Activated CD4-positive, alpha-beta T cell treated with anti-CD3 and anti-CD28 coated beads, Interleukin-2, Interleukin-6, amounts not matched to agents 100 ng/mL and 50 ng/mL, durations not matched to agents 16 hours and 8 hours (primary cell): ENCODE measurements at places on chromosomes 7 and 10.

GRCh38 chr10:69172241-69172982 lies 7.6 kb upstream of the SUPV3L1 start:
- DNase-seq = no peak

DNA sequence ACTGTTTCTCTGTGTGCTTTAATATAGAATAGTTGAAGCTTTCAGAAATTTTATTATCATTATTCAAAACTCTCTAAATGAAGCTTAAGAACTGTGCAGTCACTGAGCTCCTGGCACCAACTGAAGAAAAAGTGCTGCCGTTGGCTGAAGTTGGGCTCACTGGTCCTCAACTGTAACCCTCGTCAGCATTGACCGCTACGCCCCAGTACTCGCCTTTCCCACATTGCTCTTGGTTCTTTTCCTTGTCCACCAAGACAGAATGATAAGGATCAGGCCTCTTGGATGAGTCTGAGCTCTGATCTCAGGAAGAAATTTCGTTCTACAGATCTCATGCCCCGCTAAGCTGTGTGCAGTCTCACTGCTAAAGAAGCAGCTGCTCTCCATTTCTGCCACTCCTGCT lies 7.9 kb upstream of the TAF3 start:
- DNase-seq = no peak

GRCh38 chr7:152969335-152969734 lies 209.8 kb downstream of the ACTR3B start:
- DNase-seq = no peak

- peak; percentile 93 for DNase-seq
Measured at GRCh38 chr10:69237528-69238159, 17.5 kb downstream of the HKDC1 start.

- DNase-seq = no peak
Measured at GRCh38 chr7:44621034-44621749, 14.8 kb downstream of the OGDH start.

DNA sequence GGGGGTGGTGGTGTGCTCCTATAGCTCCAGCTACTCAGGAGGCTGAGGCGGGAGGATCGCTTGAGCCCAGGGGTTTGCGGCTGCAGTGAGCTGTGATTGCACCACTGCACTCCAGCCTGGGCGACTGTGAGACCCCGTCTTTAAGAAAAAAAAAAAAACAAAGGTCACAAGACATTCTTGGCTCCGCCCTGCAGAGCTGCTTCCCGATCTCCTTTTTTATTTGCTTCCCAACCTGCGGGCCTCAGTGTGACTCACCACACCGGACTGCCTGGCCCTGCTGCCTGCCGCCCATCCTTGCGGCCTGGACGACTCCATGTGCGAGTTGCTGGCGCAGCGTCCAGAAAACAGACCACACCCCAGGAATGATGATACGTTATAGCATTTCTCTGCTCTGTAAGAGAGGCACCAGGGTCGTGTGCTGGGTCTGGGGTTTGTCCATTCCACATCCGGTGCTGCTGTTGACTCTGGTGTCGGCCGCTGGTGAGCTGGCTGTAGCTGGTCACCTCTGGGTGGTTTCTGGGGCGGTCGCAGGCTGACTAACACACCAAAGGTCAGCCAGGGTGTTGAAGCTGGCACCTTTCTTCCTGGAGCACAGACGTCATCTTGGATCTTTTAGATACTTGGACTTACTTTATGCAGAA lies 123.6 kb downstream of the TCF7L2 start:
- DNase-seq = no peak

DNA sequence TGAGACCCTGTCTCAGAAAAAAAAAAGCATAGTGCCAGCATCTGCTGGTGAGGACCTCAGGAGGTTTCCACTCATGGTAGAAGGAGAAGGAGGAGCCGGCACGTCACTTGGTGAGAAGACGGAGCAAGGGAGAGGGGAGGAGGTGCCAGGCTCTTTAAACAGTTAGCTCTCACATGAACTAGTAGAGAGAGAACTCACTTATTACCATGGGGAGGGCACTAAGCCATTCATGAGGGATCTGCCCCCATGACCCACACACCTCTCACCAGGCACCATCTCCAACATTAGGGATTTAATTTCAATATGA lies 62.9 kb upstream of the VKORC1L1 start:
- DNase-seq = no peak

DNA sequence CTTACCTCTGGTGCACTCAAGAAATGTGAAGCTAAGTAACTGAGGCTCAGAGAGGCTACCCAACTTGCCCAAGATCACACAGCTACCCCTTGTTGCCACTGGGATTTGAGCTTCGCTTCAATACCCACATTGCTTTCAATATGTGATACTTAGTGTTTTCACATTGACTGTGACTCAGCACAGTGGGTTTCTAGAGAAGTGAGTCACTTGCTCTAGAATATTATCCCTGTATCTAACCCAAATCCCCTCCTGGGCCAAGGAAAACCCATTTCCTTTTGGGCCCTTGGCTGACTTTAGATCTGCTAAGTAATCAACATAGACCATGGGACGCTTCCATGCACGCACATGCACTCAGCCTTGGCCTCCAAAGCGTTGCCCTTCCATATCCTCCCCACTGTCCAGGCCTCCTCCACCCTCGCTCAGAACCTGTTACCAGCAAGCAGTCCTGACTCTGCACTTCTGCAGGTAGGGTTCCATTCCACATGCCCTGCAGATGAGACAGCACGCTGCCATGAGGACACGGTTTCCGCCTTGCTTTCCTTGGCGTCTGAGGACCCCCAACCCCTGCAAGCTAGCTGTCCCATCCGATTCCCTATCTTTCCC lies 87.7 kb upstream of the CHST15 start:
- DNase-seq = peak; percentile 46

DNA sequence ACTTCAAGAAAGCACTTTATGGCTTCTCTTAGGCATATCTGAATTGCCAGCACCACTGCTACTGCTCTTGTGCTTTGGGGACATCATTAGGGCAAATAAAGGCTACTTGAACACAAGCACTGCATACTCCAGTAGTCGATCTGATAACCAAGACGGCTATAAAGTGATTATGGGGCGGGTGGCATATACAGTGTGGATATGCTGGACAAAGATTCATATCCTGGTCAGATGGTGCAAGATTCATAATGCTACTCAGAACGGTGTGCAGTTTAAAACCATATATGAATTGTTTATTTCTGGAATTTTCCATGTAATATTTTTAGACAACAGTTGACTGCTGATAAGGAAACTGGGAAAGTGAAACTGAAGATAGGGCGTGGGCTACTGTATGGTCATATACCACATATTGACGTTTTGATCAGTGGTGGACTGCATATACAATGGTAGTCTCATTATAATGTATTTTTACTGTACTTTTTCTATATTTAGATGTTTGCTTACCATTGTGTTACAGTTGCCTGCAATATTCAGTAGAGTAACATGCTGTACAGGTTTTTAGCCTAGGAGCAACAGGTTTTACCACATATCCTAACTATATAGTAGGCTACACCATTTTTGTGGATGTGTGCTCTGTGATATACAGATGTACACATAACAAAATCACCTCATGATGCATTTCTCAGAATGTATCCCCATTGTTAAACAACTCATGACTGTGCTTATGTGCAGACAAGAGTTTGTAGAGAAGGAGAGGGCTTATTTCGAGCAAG lies 15.2 kb downstream of the ANLN start:
- no peak for DNase-seq

- no peak for DNase-seq
Measured at GRCh38 chr7:115749924-115750323, 280.6 kb downstream of the TFEC start.

- peak; percentile 90 for DNase-seq
Measured at GRCh38 chr10:50431791-50432190, 180.5 kb upstream of the ASAH2 start.

DNA sequence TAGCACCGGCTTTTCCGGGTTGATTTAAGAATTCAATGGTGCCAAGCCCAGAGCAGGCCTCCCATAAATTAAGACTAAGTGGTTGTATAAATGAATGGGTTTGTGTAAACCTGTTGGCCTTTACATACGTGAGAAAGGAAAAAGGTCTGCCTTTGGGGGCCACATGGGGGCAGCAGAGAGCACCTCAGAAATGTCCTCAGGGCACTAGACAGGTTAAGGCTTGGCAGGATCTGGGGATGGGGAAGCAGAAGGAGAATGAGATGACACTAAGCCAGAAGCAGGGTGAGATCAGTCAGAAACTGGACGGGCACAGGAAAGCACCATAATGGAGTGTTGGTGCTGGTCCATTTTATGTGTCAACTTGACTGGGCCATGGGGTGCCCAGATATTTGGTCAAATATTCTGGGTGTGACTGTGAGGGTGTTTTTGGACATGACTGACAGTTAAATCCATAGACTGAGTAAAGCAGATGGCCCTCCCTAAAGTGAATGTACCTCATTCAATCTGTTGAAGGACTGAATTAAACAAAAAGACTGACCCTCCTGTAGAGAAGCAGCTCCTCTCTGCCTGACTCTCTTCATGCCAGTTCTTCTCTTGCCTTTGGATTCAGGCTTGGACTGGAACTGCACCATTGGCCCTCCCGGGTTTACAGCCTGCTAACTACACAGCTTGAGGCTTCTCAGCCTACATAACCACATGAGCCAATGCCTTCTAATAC lies 58.9 kb downstream of the FRMPD2 start:
- peak; percentile 62 for DNase-seq

DNA sequence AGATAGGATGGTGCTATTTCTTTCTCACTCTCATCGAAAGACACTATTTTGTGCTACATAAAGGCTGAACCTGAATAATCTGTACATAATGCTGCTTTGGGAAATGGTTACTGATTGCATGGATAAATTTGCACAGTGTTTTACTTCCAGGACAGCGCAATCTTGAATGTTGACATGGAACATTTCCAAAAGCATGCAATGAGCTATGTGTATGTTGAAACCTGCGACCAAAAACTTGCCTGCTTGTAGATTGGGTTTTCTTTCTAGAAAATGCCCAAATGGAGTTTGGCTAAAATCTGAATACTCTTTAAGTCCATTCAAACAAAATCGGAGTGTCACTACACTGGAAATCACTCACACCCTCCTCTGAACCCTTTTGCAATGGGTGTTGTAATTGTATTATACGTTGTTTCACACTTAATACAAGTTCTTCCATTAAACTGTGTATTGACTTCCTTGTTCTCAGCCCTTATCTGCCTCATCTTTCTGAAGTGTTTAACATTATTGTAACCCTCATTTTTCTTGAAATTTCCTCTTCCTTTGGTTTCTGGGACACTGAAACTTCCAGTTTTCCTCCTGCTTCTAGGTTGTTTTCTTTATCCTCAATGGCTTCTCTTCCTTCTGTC lies 73.7 kb upstream of the CAPZA2 start:
- no peak for DNase-seq

- no peak for DNase-seq
Measured at GRCh38 chr10:43598446-43598845, 7.8 kb upstream of the ZNF485 start.

- DNase-seq = no peak
Measured at GRCh38 chr7:80411621-80412020, 100.2 kb downstream of the GNAT3 start.

GRCh38 chr7:71558806-71559613 lies 427.1 kb downstream of the GALNT17 start:
- no peak for DNase-seq

DNA sequence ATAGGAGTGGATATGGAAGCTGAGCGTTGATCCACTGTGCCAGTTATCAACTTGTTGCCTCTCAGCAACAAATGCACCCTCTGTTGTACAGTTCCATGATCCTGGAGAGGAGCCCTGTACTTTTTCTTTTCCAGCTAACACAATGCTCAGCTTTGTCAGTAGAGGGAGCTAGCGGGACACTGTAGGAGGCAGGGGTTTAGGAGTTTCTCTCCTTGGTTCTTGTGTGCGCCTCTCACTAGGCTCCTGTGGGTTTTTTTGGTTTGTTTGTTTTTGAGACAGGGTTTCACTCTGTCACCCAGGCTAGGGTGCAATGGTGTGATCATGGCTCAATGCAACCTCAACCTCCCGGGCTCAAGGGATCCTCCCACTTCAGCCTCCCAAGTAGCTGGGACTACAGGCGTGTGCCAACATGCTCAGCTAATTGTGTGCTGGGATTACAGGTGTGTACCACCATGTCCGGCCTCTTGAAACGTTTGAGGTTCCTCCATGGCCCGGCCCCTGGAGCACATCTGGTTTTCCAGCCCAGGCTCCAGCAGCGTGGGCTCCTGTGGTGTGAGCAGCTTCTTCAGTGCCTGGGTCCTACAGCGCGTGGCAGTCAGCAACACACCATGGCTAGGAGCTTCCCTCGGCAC lies 12.0 kb upstream of the MARVELD1 start:
- DNase-seq = peak; percentile 80

DNA sequence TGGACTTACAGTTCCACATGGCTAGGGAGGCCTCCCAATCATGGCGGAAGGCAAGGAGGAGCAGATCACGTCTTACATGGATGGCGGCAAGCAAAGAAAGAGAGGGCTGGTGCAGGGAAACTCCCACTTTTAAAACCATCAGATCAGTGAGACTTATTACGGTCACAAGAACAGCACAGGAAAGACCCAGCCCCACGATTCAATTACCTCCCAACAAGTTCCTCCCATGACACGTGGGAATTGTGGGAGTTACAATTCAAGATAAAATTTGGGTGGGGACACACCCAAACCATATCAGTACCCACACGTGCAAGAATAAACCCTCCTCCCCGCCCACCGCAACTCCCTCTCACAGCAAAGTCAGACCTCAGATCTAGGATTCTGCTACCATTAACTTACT lies 4.5 kb upstream of the AIFM2 start:
- DNase-seq = no peak

- no peak for DNase-seq
Measured at GRCh38 chr10:33965795-33966581, 631.5 kb upstream of the NRP1 start.

DNA sequence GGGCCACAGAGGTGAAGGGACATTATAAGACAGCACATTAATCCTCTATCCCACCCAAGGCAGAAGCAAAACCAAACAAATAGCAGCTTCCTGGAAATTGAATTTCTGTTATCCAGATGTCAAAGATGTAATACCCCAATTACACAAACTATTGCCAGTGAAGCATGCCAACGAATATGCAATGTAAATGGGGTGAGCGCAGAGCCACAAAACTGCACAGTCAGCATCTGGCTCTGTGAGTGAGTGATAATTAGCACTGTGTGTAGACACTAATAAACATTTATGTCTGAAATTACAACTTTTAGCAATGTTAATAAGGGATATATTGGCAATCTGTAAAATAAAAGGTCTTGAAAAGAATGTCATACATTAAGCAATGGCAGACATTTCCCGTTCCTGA lies 3.2 kb downstream of the BEND7 start:
- DNase-seq = no peak

DNA sequence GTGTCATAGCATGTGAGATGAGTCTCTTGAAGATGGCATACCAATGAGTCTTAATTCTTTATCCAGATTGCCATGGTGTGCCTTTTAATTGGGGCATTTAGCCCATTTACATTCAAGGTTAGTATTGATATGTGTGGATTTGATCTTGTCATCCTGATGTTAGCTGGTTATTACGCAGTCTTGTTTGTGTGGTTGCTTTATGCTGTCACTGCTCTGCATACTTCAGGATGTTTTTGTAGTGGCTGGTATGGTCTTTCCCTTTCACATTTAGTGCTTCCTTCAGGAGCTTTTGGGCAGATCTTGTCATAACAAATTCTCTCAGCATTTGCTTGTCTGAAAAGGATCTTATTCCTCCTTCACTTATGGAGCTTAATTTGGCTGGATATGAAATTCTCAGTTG lies 16.5 kb downstream of the FAM25A start:
- DNase-seq = no peak

- no peak for DNase-seq
Measured at GRCh38 chr10:1163204-1163660, 107.0 kb downstream of the WDR37 start.

- peak; percentile 55 for DNase-seq
Measured at GRCh38 chr10:88830643-88831268, 20.9 kb downstream of the ANKRD22 start.

- no peak for DNase-seq
Measured at GRCh38 chr7:30846378-30846777, 65.3 kb upstream of the AQP1 start.
